ENCODE measurements at places on chromosomes 13 and 19.

- no peak for DNase-seq
These were observed 60.5 kb downstream of the MAP4K1 start for GRCh38 chr19:38557205-38557799.

DNA sequence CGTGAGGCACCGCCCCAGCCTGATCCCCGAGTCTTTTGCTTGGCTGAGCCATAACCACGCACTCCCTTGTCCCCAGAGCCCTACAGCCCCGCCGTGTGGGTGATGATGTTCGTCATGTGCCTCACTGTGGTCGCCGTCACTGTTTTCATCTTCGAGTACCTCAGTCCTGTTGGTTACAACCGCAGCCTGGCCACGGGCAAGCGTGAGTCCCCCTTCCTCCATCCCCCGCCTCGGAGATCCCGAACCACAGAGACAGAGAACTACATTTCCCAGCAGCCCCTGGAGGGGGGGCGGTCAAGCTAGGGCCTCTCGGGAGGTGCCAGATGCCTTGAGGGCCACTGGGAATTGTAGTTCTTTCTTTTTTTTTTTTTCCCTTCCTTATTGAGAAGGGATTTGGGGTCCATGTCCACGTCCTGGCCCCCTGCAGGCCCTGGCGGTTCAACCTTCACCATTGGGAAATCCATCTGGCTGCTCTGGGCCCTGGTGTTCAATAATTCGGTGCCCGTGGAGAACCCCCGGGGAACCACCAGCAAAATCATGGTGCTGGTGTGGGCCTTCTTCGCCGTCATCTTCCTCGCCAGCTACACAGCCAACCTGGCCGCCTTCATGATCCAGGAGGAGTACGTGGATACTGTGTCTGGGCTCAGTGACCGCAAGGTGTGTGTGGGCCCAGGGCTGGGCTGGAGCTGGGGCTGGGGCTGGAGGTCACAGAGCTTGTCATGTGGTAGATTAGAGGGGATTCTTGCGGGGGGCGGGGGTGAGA, 25.9 kb downstream of the GRIN2D start:
- peak; percentile 61 for DNase-seq

- no peak for DNase-seq
These were observed 4.0 kb downstream of the COL5A3 start for GRCh38 chr19:10006335-10006708.

- peak; percentile 39 for DNase-seq
These were observed 54.0 kb upstream of the DOCK9 start for GRCh38 chr13:99031832-99032231.

- peak; percentile 56 for DNase-seq
These were observed 121.6 kb upstream of the FRY start for GRCh38 chr13:31909864-31910551.

DNA sequence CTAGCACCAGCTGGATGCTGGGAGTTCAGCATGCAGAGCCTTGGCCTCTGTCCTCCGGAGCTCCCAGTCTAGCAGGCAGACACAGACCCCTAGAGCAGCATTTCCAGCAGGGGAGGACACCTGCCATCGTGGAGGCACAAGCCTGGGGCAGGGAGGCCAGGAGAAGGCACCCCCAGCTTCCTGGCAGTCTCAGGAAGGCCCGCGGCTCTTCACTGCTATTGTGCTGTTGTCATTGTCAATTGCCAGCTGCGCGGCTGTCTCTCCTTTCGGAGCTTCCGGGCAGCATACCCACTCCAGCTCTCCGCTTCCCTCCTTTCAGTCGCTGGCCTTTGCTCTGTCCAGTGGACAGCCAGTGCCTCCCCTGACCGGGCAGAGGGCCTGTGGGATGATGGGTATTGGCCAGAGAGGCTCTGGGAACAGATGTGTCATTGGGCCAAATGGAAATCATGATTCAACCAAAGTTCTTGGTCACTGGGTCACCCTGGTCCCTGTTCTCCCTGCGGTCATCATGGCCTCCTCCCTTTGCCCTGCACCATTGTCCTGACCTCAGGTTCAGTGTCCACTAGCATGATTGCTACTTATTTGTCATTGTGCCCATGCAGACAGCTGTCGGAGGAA, 93.0 kb downstream of the SLC7A1 start:
- DNase-seq: no peak

DNA sequence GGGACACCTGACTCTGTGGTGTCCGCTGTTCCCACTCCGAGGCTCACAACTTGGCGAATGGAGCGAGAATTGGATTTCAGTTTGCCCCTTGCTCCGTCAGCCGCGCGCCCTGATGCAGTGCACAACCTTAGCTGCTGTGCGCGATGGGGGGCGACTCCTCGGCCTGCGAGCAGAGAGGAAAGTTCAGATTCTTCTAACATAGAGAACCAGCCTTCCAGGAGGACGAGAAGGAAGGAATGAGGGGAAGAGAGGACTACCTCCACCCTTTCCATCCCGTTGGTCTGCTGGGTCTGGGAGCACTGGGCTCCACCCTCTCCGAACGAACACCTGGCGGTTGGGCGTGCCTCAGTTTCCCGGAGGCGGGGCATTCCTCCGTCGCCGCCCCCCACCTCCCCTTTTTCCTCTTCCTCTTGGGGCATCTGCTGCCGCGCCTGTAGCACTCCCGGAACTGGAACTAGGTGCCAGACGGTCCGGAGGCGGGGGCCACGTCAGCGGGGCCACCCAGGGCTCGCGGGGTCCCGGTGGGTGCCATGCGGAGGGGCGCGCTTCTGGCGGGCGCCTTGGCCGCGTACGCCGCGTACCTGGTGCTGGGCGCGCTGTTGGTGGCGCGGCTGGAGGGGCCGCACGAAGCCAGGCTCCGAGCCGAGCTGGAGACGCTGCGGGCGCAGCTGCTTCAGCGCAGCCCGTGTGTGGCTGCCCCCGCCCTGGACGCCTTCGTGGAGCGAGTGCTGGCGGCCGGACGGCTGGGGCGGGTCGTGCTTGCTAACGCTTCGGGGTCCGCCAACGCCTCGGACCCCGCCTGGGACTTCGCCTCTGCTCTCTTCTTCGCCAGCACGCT, at the start of gene KCNK6:
Gene KCNK6 (plus strand): TSS at position 425 of the 838 bp plus-strand sequence. CDS start 106 bp downstream, at position 531.
- peak; percentile 25 for DNase-seq

DNA sequence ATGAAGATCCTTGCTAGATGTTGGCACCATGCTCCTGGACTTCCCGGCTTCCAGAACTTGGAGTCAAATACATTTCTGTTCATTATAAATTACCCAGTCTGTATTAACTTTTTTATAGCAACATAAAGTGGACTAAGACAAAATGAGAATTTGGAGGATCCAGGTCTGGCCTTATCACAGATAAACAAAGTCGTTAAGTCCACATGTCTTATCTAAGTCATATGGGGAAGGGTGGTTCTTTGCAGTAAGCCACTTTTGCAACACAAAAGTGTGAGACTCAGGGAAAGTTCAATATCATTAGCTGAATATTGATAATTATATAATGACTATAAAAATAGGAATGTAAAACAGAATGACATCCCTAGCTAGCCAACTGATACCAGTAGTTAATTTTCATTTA, 91.6 kb upstream of the SIAH3 start:
- no peak for DNase-seq
